Activated CD4-positive, alpha-beta T cell treated with anti-CD3 and anti-CD28 coated beads for 1 hour (primary cell): ENCODE measurements at places on chromosomes 1 and 21.

DNA sequence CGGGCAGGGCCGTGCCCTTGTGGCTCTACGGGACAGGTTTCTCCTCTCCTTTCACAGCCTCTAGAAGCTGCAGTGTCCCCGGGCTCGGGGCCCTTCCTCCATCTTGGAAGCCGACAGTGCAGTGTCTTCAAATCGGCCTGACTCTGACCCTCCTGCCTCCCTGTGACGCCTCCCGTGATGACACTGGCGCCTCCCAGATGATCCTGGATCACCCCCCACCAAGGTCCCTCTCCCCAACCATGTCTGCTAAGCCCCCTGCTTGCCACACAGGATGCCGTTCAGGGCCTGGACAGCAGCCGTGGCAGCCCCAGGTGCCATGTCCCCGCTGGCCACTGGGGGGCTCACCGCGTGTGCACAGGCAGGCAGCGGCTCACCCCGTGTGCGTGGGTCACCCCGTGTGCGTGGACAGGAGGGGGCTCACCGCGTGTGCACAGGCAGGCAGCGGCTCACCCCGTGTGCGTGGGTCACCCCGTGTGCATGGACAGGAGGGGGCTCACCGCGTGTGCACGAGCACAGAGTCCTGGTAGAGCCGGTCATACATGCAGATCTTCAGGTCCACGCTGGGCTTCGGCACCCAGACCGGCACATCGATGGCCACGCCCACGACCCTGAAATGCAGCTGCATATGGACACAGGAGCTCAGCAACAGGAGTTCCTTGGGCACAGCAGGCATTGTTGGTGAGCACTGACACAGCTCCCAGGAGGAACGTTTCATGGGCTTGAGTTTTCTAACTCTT, 24.9 kb upstream of the TMEM52 start:
- peak; percentile 40 for DNase-seq

GRCh38 chr1:155247667-155248553, 7.4 kb downstream of the ENTREP3 start:
- DNase-seq, result no peak

DNA sequence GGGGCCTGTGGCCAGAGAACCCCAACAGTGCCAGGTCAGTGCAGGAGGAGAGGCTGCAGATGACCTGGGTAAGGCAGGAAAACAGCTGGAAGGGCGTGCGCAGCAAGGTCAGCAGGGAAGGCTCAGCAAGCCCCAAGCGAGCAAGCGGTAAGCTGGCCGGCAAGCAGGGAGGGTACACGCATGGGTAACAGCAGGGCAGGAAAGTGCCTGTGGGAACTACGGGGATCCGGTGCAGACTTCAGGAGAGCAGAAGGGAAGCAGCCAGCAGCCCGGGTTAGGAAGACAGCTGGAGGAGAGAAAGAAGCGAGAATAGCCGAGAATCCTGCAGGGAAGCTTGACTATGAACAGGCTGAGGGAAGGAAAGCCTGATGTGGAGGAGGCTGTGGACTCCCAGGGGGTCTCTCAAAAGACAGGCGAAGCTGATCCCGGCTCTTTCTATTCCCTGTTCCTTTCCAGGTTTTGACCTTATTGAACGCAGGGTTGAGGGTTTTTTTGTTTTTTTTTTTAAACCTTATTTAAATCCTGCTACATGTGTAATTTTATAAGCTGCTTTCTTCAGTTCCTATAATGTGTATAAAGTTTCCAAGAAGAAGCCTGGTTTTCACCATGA, 20.9 kb downstream of the UMODL1 start:
- DNase-seq, result no peak

DNA sequence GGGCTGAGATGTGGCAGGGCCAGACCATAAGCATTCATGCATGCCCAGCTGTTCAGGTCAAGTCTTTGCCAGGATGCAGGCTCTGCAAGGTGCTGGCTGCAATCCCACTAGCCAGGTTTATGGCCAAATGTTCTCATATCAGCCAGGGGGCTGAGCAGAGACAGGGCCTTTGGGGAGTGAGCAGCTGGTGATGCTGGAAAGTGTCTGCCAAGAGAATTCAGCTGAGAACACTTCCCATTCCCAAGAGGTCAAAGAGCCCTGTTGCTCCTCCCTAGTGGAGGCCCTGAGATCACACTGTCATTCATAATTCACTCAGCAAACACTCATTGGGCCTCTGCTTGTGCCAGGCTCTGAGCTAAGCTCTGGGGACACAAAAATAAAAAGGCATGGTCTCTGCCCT, 150.3 kb downstream of the DMRTA2 start:
- DNase-seq, result no peak

DNA sequence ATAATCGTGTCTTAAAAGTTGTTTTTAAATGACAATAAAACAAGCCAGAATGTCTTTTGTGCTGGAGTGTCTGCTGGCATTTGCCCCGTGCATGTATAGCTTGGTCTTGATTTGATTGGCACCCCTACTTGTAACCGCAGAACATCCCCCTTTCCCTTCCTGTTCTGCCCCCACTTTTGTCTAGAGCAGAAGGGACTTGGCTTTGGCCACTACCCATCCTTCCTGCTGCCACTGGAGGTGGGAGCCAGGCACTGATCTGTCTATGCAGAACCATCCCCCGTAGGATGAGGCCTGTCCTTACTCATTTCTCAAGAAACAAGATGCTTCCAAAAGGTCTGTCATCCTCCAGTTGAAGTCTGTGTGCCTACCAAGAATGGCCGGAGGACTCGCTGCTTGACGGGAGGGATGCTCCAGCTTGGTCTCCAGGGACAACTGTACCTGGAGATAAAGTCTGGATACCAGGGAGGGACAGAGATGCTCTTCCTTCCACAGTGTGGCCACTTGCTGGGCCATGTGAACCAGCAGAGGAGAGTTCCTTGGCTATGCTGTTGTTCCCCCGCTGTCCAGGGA, 1.1 kb upstream of the SLC27A3 start:
- DNase-seq, result no peak

GRCh38 chr1:183769956-183770815, 34.7 kb upstream of the RGL1 start:
- no peak for DNase-seq

DNA sequence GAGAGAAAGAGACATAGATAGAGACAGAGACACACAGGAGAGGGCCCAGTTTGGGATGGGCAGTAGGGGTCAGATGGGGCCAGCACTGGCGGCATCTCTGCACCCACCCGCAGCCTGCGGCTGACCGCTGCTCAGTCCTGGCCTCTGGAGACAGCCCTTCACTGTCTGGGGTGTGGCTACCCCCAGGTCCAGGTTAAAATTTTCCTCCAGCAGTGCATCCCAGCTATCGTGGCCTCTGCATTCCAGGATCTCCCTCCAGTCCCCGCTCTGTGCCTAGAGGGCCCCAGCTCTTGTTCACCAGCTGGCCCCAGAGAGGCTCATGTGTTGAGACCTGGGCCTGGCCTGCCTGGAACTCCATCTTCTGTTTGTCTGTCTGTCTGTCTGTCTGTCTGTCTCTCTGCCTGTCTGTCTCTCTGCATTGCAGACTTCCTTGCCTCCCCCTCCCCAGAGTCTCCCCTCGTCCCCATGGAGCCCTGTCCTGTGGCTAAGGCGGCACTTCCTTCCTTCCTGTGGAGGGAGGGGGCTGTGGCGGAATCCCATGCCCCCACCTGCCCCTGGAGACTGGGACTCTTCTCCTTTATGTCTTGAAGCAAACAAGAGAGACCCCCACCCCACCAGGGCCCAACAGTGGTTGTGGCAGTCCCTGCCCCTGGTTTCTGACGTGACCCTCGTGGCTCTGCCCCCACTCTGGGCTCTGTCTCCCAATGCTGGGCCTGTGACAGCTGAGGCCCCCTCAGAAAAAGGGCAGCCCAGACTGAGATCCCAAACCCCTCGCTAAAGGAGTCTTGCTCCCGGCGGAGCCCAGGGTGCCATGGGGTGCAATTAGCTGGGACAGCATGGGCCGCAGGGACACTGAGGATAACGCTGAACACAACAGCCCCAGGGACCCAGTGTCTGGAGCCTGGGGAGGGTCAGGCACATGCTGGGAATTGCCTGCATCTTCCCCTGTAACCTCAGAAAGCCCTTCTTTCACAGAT, 241.8 kb downstream of the NPHP4 start:
- no peak for DNase-seq

DNA sequence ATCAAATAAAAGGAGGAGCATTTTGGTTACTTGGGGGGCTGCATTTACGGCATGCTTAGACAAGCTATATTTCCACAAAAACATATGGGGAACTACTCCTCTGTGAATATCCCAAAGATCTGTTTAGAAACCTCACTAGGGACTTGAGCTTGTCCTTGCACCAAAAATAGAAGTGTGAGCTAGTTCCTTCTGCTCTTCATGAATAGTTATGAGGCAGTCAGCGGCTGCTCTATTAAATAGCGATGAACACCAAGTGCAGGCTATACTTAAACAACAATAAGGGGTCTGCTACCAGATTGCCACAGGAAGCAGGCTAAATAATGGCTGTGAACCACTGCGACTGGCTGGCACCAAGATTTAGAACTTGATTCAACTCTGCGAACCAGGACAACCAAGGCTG, 190.1 kb downstream of the PCP4 start:
- DNase-seq, result no peak

DNA sequence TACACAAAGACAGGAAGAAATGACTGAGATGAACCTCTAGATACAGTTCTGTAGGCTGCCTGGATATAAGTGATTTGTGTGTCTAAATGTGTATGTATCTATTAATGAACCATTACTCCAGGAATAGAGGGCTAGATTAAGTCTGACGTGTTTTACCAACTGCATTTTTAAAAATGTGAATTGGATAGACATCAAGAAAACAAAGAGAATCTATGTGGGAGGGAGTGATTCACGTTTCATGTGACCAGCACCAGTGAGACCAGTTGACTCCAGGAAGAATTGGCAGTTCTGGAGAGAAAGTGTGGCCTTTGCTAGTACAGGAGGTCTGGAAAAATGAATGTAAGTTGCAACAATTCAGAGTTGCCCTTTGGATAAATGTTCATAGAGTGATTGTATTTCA, 53.4 kb upstream of the RGS21 start:
- DNase-seq, result no peak

GRCh38 chr1:155124503-155125463, 2.9 kb upstream of the EFNA1 start:
- no peak for DNase-seq

DNA sequence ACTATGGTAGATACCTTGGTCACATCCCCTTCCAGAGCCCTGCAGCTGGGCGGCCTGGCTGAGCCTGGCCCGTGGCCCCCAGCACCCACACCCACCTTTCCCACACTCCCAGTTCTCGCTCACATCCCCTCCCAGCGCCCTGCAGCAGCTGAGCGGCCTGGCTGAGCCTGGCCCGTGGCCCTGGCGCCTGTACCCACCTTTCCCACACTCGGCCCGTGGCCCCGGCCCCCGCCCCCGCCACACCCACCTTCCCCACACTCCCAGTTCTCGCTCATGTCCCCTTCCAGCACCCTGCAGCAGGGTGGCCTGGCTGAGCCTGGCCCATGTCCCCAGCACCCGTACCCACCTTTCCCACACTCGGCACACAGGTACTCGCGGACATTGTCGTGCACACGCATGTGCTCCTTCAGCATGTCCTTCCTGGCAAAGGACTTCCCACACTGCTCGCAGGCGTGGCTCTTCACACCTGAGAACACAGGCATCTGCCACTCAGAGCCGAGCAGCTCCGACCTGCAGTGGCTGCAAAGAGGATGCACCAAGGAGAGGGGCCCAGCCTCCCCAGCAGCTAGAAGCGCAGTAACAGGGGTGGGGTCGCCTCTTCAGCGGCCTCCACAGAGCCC, 52.5 kb upstream of the RIPK4 start:
- no peak for DNase-seq

DNA sequence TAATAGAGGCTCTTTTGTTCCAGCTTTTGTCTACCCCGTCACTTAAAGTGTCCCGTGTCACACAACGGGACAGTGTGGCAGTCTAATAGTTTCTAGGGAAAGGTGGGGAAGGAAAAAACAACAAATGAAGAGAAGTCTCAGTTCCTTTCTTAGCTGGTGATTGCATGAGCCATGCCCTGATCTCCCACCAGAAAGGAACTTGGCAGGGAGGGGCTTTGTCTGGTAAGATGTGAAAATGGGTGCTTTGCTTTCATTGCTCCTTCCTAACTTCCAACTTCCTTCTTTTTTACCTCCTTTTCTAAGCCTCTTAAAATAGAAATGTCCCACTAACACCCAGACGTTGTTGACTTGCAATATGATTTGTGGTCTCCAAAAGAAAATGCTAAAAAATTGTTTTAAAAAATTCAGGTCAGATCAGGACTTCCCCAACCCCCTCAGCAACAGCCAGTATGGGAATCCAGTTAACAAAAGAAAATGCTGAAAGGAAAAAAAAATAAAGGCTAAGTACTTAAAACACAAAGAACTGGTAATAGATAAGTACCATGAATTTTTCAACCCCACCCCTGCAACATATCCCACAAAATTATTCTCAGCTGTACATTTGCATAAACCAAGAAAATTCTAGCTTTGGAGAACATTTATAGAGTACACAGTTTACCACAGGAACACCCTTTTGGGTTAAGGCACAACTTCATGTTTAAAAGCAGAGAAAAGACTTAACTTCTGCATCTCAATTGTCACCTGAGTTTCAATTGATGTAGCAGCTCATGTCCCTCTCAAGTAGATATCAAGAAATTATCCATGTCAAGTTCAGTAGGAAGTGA, 106.2 kb downstream of the NIBAN1 start:
- DNase-seq, result no peak

- no peak for DNase-seq
Measured at GRCh38 chr1:187313115-187313514, 484.4 kb downstream of the PLA2G4A start.

- DNase-seq, result no peak
Measured at GRCh38 chr1:24972221-24972914, 42.3 kb upstream of the RUNX3 start.

- no peak for DNase-seq
Measured at GRCh38 chr1:55155522-55155921, 59.6 kb downstream of the USP24 start.
